ENCODE measurements at places on chromosomes 3 and 15.

DNA sequence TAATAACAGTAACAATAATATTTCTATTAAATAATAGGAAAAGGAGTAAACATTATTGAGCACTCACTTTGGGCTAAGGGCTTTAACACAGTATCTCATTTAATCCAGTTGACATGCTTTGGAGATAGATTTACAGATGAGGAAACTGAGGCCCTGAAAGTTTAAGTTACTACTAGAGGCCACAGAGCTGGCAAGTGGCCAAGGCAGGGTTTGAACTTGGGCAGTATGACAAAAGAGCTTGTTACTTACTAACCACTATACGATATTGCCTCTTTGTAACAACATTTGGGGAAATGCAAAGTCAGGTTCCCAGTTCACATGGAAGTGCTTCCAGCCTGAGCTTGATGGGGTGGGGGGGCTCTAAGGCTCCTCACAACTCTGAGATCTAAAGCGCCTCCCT is 149.1 kb upstream of the LMCD1 start:
- H3K27ac ChIP-seq = no peak overlapping the region
- DNase-seq = no peak
- no peaks in the 10 kb centered on the region for H3K4me1 ChIP-seq
- H3K4me3 ChIP-seq = no peak overlapping the region

DNA sequence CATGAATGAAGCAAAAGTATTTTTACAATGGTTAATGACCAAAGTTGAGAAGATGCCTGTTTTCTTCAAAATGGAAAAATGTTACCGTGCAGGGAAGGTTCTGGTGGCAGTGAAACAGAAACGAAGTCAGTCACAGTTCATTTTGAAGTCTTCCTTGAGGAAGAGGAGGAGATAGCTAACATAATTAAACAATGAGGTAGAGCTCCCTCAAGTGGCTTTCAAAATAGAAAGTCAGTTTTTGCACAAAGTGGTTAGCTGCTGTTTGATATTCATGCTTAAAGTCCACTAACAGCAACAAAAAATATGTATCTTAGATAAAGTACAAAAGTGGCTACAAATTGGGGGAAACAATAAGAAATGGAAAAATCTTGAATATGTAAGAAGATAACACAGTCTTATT is 87.3 kb downstream of the TFG start:
- H3K27me3 ChIP-seq = no peaks in the 10 kb centered on the region
- H3K27ac ChIP-seq = no peak overlapping the region
- H3K4me1 ChIP-seq = no peaks in the 10 kb centered on the region

DNA sequence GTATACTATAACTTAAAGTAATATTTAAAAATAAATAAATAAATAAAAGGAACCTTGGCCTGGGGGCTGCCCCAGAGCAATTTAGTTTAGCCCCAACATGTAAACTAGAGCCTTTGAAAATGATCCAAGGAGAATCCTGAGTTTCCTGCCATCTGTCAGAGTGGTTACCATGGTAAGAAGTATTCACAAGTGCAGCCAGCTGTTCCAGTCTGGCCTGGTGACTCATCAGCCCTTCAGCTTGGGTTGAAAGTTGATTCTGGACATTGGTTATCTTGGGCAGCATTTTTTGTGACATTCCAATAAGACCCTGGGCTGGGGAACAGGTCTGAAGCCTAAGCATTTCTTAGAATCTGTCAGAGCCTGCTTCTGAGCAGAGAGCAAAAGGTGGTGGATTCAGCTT is 72.7 kb upstream of the LRTM1 start:
- H3K4me1 ChIP-seq = peaks cover 7% of the 10 kb centered on the region
- H3K27me3 ChIP-seq = no peaks in the 10 kb centered on the region
- no peak for DNase-seq
- H3K27ac ChIP-seq = no peak overlapping the region
- no peak overlapping the region for H3K4me3 ChIP-seq

DNA sequence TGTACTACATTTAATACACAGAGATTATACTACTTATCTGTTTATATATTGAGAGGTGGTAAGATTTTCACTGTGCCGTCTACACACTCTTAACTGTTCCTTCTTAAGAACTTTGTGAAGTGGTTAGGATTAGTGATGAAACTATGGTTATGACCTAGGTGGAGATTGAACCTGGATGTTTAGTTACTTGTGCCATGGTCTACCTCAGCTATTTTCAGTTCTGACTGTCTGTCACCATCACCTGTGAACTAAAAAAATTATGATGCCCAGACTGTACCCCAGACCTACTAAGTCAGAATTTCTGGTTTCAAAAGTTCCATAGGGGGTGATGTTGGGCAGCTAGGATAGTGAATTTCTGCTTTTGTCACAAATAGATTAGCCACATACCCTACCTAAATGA is 6.4 kb downstream of the RASA2 start:
- no peak overlapping the region for H3K4me3 ChIP-seq
- no peaks in the 10 kb centered on the region for H3K27me3 ChIP-seq
- DNase-seq = no peak

GRCh38 chr3:143339451-143339850 is 219.9 kb downstream of the CHST2 start:
- DNase-seq = no peak
- no peaks in the 10 kb centered on the region for H3K27me3 ChIP-seq
- H3K27ac ChIP-seq = no peak overlapping the region
- no peaks in the 10 kb centered on the region for H3K36me3 ChIP-seq

GRCh38 chr3:120678984-120679383 is 3.1 kb downstream of the HGD start:
- no peak overlapping the region for H3K27ac ChIP-seq
- H3K27me3 ChIP-seq = no peaks in the 10 kb centered on the region
- H3K4me1 ChIP-seq = peaks cover 5% of the 10 kb centered on the region
- H3K36me3 ChIP-seq = no peaks in the 10 kb centered on the region
- no peak overlapping the region for H3K4me3 ChIP-seq
- no peak for DNase-seq

DNA sequence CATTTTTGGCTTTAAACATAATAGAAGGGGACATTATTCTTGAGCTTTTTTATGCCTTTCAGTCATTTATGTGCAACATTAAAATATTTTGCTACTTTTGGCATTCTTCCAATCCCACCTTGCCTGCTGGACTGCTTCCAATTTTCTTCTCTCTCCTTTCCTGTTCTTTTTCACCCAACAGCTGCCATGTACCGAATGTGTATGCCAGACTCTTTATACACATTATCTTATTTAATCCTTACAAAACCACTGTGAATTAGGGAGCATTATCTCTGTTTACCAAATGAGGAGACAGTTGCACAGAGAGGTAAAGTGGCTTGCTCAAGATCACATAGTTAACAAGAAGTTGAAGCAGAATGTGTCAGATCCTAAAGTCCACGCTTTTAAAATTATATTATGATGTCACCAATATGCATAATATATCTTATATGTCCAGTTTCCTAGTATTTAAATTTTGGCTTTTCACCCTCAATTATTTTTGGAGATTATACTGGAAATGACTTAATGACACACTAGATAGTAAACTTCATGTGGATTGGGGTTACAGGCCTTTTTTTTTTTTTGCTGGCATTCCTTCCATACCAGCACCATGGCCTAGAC is 231.5 kb downstream of the THRB start:
- no peaks in the 10 kb centered on the region for H3K36me3 ChIP-seq
- H3K27me3 ChIP-seq = no peaks in the 10 kb centered on the region
- H3K4me1 ChIP-seq = no peaks in the 10 kb centered on the region
- no peak overlapping the region for H3K4me3 ChIP-seq

DNA sequence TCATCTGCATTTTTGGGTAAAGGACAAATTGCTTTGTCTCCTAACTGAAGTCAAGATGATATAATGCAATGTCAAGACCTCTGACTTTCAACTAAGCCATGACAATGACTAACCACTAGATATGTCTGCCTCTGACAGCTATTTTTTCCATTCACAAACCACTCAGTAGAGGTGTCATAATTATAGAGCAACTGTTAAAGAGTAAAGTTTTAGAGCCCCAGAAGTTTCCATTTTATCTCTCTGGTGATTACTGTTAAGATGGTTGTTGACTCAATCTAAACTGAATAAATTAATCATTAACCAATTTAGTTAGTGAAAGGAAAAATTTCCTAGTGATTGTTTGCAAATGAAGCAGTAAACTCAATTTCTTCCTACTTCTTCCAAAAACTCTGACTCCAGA is 779.9 kb downstream of the GRM7 start:
- DNase-seq = no peak
- H3K27me3 ChIP-seq = no peaks in the 10 kb centered on the region
- no peak overlapping the region for H3K4me3 ChIP-seq
- no peak overlapping the region for H3K27ac ChIP-seq
- H3K4me1 ChIP-seq = no peaks in the 10 kb centered on the region

- H3K4me3 ChIP-seq = no peak overlapping the region
- H3K4me1 ChIP-seq = peaks cover 12% of the 10 kb centered on the region
Observed at GRCh38 chr3:126551839-126552687, 6.7 kb downstream of the C3orf22 start.

Measured in neuronal stem cell (in vitro differentiated cells).